Inflammatory macrophage treated with lipopolysaccharide for 1 hour (primary cell): ENCODE measurements at places on chromosomes 7 and 10.

DNA sequence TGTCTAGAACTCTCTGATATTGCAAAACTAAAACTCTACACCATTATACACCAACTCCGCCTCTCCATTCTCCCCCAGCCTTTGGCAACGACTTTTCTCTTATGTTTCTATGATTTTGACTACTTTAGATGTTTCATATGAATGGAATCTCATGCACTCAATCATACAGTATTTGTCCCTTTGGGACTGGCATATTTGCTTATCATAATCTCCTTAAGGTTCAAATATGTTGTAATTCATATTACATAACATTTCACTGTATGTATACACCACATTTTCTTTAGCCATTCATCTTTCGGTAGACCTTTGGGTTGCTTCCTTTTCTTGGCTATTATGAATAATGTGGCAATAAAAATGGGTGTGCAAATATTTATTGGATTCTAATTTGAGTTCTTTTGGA, 164.4 kb downstream of the ARL4A start:
- DNase-seq, result no peak

GRCh38 chr10:113617086-113617485, 46.8 kb downstream of the NRAP start:
- no peak for DNase-seq

DNA sequence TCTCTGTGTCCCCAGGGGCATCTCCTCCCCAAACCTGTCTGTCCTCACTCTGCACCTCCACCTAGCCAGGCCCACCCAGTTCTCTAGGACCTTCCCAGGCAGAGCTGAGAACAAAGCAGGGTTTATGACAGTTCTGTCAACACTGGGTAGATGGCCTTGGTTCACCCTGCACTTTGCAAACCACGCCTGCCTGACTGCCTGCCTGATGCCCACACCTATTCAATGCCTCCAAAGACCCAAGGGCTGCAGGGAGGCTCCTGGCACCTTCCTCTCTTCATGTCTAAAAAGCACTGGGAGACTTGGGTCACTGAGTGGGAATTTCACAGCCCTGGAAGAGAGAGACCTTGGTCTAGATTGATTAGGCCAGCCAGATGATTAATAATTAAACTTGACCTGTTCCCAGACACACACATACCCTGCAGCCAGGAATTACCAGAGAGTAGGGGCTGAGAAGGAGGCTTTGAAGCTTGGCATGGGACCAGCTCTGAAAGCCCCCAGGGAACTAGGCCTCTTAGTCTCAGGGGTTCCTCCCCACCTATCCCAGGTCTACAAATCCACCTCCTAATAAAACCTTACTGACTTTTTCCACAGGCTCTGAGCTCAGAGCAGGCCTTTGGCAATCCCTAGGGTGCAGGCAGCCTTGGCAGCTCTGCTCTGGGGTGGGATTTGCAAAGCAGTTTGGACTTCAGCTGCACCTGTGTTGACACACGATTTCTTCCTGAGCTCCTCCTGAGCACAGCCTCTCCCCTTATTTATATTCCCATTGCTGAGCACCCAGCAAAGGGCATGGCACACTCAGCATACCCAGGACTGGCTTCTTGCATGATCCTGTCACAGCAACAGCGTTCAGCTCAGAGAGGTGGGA, 25.7 kb upstream of the PDCD4 start:
- DNase-seq, result no peak

GRCh38 chr7:114857605-114858004, 64.3 kb upstream of the MDFIC start:
- no peak for DNase-seq
